NCI-H2029 treated with DMSO at 0.1 percent for 48 hours (cell line): ENCODE measurements at places on chromosomes 16 and 17.

GRCh38 chr17:63910096-63910495 lies 962 bp downstream of the CSHL1 start:
- DNase-seq = no peak

DNA sequence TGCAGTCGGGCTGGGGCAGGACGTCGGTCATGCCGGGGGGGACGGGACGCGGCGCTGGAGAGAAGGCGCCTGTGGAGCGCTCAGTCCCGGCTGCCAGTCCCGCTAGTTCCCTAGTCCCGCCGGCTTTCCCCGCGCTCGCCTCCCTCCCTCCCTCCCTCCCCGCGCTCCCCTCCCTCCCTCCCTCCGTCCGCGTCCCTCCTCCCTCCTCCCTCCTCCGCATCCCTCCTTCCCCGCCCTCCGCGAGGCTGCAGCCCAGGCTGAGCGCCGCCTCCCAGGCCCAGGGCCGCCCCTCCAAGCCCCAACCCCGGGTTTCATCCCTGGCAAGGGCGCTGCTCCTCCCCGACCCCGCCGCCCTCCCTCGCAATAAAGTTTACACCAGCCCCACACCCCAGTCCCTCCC lies 34.8 kb downstream of the TIMM22 start:
- no peak for DNase-seq

DNA sequence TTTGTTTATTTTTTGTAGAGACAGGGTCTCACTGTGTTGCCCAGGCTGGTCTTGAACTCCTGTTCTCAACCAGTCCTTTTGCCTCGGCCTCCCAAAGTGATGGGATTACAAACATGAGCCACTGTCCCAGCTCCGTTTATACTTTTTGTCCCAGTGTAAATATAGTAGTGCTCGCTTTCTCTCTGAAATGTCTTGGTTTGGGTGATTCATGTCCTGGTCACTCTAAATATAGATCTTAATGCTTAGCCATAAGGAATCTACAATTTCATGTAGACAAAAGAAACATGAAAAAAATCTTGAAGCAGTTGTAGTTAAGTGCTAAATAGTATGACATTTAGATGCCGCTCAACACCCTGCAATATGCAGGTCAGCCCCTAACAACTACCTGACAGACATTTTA lies 126.9 kb downstream of the KATNIP start:
- DNase-seq = no peak

- no peak for DNase-seq
These were observed 10.0 kb upstream of the ZFP3 start for GRCh38 chr17:5068236-5068635.

- DNase-seq = no peak
These were observed 18.6 kb downstream of the C1QTNF1 start for GRCh38 chr17:79042421-79043190.

DNA sequence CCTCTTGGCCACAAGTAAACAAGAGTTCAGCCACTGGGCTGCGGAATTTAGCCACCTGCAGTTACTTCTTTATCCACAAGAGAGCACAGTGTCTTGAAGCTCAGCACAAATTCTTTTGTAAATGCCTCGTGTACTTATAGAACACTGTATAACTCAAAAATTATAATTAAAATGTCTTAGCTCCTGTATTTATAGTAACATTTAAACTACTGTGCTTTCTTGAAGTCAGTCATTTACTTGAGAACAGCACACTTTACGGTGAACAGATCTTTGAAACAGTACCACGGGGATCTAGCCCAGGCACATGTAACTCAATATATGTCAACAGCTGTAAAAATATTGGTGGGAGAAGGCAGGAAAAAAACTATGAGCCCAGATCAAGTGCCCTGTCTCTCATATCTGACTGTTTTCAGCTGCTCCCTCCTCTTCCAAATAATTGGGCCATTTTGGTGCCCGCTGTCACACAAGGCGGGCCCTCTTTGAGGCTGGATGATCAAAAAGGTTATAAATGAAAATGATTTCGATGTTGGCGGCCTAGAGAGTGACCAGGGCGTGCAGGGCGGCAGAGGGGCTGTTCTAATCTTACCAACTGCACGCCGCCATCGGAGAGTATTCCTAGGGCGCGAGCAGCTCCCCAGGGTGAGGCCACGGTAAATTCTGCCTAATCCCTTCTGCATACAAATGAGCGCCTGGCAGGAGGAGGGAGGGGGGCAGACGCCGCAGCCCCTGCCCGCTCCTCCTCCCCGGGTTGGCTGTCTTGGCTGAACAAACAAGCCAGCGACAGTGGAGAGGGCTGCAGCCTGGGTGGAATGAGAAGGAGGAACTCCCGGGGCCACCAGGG lies 183.2 kb downstream of the C16orf78 start:
- no peak for DNase-seq

GRCh38 chr16:84234321-84235241 lies 5.2 kb downstream of the KCNG4 start:
- DNase-seq = no peak

DNA sequence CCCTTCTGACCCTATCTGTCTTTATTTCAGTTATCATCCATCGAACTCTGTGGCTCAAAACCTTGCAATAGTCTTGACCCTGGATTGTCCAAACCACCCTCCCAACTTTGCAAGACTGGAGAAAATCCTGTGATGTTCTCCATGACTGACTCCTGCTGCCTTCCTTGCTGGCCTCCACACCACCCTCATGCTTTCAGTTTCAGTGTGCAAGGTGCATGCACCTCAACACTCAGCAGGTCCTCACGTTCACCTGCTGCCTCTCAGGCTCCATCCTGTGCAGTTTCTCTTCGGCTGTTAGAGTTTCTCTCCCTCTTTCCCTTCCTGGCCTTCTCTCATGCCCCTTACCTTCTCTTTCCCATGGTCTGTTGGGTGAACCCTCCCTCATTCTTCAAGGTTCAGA lies 59.4 kb upstream of the ASIC2 start:
- no peak for DNase-seq

GRCh38 chr16:49674351-49674851 lies 181.5 kb downstream of the ZNF423 start:
- DNase-seq = no peak

- no peak for DNase-seq
These were observed 12.8 kb downstream of the TELO2 start for GRCh38 chr16:1505912-1506311.

GRCh38 chr16:11034481-11034931 lies 90.1 kb downstream of the CLEC16A start:
- DNase-seq = no peak

DNA sequence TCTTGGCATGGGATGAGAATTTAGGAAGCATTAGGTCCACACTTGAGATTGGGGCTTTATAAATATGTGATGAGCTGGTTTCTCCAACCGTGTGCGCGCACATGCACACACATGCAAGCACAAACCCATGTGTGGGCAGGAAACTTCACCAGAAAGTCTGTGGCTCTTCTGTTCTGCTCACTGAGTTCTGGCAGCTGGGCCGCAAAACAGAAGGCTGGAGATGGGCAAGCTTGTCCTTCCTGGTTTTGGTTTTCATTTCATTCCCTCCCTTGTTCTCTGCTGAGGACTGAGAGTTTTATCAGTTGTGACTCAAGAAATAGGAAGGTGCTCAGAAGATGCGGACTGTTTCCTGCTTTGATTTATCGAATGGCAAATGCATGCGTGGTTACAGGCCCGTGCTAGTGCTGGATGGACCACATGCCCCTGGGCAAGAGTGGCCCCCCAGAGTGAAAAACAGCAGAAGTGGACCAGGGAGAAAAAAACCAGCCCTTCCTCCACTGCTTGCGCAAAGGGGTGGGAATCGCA lies 14.1 kb downstream of the MAP3K14 start:
- no peak for DNase-seq

GRCh38 chr16:28072087-28072486 lies 8.6 kb upstream of the GSG1L start:
- DNase-seq = no peak

- no peak for DNase-seq
These were observed 164.7 kb downstream of the CNTNAP4 start for GRCh38 chr16:76441876-76442275.

- DNase-seq = no peak
These were observed 100.6 kb downstream of the ZNF423 start for GRCh38 chr16:49755313-49755620.

DNA sequence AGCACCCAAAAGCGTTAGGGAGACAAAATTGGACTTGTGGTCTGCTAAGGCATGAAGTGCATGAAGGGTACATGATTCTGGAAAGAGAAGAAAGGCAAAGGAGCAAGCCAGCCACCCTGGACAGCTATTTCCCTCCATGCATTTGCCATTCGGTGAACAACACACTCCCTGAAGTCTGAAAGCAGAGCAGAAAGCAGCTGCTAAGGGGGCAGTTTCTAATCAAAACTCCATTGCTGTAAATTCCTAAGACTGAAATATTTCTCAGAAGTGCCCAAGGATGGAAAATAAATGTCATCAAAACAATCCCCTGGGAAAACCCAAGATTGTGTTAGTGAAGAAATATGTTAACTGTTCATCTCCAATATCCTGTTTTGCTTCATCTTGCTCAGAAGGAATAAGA lies 44.3 kb downstream of the PMP22 start:
- no peak for DNase-seq

- DNase-seq = no peak
These were observed 88.7 kb upstream of the CBX4 start for GRCh38 chr17:79927688-79928501.

- no peak for DNase-seq
These were observed 2.0 kb upstream of the C17orf99 start for GRCh38 chr17:78144147-78144719.

- no peak for DNase-seq
These were observed 4.8 kb downstream of the ATP1B2 start for GRCh38 chr17:7655541-7655840.

- DNase-seq = no peak
These were observed 39.5 kb upstream of the CDH13 start for GRCh38 chr16:82587289-82587688.

DNA sequence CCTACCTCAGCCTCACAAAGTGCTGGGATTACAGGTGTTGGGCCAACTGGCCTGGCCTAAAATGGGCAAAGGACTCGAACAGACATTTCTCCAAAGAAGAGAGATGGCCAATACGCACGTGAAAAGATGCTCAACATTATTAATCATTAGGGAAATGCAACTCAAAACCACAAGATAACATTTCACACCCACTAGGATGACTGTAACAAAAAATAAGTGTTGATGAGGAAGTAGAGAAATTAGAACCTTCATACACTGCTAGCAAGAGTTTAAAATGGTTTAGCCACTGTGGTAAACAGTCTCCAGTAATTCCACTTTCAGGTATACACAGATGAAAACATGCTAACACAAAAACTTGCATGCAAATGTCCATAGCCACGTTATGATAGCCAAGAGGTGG lies 5.7 kb downstream of the TMED6 start:
- no peak for DNase-seq

- DNase-seq = peak; percentile 54
These were observed 18.4 kb downstream of the G6PC1 start for GRCh38 chr17:42918902-42919521.

GRCh38 chr16:20320178-20320577 lies 7.1 kb downstream of the GP2 start:
- no peak for DNase-seq

DNA sequence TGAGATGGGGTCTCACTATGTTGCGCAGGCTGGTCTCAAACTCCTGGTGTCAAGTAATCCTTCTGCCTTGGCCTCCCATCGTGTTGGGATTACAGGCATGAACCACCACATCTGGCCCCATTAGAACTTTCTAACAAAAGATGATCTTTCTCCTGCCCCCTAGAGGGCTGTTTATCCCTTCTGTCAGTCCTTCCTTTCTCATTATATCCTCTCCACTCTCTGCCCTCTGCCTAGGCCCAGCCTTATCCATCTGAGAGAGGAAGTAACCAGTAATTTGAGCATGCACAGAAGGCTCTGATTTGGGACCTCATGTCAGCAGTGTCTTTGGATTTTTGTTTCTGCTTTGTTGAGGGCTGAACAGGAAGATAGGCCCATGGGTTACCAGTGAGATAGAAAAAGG lies 4.4 kb upstream of the DHX40 start:
- DNase-seq = no peak

DNA sequence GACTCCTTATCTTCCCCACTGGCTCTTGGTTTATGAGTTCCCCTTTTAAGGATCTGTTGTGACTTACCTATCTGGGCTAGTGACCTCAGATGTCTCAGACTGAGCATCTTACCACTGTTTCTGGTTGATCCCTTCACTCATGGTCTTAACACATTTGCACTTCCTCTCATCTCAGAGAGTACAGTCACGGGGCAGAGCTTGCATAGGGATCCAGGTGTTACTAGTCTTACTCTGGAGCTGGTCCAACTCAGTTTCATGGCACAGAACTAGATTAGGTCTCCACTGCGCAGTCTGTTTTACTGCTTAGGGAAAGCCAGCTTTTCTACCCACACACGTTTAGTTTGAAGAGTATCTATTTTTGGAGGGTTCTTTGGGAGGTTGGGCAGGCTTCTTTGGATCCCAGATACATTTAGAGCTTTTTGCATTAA lies 10.2 kb downstream of the GABARAPL2 start:
- DNase-seq = no peak

GRCh38 chr17:48250949-48251348 lies 143.4 kb downstream of the SNX11 start:
- no peak for DNase-seq

DNA sequence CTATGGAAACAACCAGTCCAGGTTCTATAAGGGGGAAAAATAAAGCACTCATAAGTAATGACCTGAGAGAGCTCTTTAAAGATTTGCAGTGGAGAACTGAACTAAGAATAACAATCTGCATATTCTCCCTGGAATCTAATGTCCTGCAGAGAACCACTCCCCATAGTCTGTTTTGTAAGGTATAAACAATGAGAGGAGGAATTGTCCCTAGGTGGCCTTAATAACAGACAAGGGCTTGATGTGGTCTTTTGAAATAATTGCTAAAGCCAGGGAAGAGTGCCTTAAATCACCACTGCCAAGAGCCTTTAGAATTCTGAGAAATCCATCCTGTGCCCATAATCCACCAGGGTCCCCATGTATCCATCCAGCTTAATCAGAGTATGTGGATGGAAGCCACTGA lies 106.3 kb downstream of the CDH11 start:
- DNase-seq = no peak

DNA sequence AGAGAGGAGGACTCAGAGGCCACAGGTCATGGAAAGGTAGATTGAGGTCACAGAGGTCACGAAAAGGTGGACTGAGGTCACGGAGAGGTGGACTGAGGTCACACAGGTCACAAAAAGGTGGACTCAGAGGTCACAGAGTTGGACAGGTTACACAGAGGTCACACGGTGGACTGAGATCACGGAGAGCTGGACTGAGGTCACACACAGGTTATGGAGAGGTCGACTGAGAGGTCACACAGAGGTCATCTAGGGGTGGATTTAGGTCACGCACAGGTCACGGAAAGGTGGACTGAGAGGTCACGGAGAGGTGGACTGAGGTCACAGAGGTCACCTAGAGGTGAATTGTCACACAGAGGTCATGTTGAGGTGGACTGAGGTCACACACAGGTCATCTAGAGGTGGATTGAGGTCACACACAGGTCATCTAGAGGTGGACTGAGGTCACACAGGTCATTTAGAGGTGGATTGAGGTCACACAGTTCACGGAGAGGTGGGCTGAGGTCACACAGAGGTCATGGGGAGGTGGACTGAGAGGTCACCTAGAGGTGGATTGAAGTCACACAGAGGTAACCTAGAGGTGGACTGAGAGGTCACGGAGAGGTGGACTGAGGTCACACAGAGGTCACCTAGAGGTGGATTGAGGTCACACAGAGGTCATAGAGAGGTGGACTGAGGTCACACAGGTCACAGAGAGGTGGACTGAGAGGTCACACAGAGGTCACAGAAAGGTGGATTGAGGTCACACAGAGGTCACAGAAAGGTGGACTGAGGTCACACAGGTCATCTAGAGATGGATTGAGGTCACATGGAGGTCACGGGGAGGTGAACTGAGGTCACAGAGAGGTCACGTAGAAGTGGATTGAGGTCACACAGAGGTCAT lies 26.7 kb upstream of the JPT2 start:
- DNase-seq = no peak
